Activated T-helper 17 cell treated with anti-CD3 and anti-CD28 coated beads, Interleukin-2, amount 50 U/mL, for 72 hours (primary cell): ENCODE measurements at places on chromosomes 2 and 18.

DNA sequence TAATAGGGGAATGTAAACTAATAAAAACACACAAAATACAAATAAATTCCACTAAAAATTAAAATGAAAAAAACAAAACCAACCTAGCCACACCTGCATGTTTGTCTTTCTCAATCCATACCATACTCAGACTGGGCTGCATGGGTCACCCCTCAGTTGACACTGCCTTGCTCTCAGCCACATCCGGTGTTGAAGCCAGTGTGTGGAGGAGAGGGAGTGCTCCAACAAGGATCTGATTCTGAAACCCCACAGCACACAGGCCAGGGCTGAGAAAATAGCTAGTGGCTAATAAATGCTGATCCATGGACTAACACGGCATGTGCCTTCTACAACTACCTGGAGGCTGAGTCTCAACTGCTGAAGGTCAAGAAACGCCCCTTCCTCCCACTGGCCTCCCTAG lies 13.7 kb downstream of the RND3 start:
- H3K27me3 ChIP-seq, result peaks cover 4% of the 10 kb centered on the region
- H3K4me1 ChIP-seq, result no peaks in the 10 kb centered on the region
- H3K36me3 ChIP-seq, result no peaks in the 10 kb centered on the region
- no peak for ATAC-seq
- H3K4me3 ChIP-seq, result no peak overlapping the region

DNA sequence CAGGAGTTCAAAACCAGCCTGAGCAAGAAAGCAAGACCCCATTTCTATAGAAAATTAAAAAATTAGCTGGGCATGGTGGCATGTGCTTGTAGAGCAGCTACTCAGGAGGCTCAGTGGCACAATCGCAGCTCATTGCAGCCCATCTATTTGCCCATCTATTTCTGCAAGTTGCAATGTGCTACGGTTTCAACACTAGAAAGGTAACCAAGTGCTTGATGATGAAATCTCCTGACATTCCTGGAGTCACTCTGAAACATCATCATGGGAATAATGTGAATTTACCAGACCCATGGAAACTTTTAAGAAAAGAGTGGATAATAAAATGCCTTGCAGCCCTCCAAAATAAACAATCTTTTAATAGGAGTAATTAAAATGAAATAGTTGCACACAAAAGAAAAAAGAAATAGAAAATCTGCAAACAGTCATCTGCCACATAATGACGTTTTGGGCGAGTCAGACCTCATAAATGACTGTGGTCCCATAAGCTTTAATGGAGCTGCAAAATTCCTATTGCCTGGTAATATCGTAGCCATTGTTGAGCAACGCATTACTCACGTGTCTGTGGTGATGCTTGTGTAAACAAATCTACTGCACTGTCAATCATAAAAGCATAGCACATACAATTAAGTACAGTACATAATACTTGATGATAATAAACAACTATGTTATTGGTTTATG lies 46.6 kb upstream of the AMMECR1L start:
- no peak for ATAC-seq
- H3K27ac ChIP-seq, result no peak overlapping the region
- H3K4me1 ChIP-seq, result peaks cover 5% of the 10 kb centered on the region
- H3K27me3 ChIP-seq, result no peaks in the 10 kb centered on the region
- H3K4me3 ChIP-seq, result no peak overlapping the region

DNA sequence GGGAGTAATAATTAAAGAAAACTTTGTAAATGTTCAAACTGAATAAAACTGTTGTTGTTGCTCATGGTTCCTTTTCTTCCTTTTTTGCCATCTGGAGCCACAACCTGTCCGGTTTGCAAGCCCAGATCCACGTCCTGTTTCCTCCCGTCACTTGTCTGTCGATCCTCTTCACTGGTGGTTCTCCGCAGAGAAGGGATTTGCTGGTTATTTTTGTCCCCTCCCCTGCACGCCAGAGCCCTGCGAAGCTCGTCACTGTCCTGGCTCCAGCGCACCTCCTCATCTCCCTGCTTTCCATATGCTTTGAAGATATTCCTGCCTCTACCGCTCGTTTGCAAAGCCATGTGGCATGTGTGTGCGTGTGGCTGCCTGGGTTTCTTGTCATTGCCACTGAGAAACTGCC lies 461.4 kb downstream of the RNF144A start:
- H3K27me3 ChIP-seq, result peaks cover 9% of the 10 kb centered on the region
- ATAC-seq, result no peak
- no peak overlapping the region for H3K27ac ChIP-seq
- H3K4me1 ChIP-seq, result no peaks in the 10 kb centered on the region
- H3K36me3 ChIP-seq, result no peaks in the 10 kb centered on the region
- no peak overlapping the region for H3K4me3 ChIP-seq

GRCh38 chr2:46135228-46135855 lies 161.9 kb upstream of the EPAS1 start:
- no peaks in the 10 kb centered on the region for H3K27me3 ChIP-seq
- no peaks in the 10 kb centered on the region for H3K4me1 ChIP-seq
- no peak overlapping the region for H3K27ac ChIP-seq
- H3K36me3 ChIP-seq, result no peaks in the 10 kb centered on the region

DNA sequence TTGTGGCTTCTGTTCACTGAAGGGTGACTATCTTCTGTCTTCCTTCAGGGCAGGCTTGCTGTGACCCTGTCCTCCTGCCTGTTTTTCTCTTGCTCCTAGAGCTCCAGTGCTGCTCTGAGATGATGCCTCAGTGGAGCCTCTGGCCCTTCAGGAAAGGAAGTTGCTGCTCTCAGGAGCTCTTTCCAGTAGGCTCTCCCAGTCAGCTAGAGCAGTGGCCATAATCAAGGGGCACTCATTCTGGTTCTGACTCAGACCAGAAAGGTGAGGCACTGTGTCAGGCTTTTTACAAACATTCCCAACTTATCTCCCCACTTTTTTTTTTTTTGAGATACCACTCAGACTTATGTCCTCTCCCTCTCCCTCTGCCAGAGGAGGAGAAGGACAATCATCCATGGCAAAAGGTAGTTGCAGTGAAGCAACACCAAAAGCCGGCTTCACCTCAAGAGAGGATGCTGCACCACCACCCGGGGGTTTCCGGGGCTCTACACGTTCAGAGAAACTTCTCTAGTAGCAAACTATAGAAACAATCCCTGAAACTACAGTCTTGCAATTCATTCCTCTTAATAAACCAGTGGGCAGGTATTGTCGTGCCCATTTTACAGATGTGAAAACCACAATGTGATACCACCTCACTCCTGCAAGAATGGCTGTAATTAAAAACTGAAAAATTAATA lies 115.4 kb downstream of the ACTR3 start:
- no peak overlapping the region for H3K4me3 ChIP-seq
- ATAC-seq, result no peak

GRCh38 chr18:74980669-74981068 lies 228.3 kb downstream of the PTGR3 start:
- H3K4me1 ChIP-seq, result no peaks in the 10 kb centered on the region
- no peak for ATAC-seq
- peaks cover 10% of the 10 kb centered on the region for H3K36me3 ChIP-seq
- H3K27ac ChIP-seq, result no peak overlapping the region
- H3K4me3 ChIP-seq, result no peak overlapping the region
- H3K27me3 ChIP-seq, result no peaks in the 10 kb centered on the region
